Colonic mucosa (tissue), 4 donors: ENCODE measurements at places on chromosomes 11 and 22.

GRCh38 chr11:120501440-120501839 is 10.1 kb upstream of the GRIK4 start:
- no peak for DNase-seq

GRCh38 chr22:42169055-42169469 is 38.5 kb upstream of the CYP2D6 start:
- DNase-seq: peak; percentile 73

DNA sequence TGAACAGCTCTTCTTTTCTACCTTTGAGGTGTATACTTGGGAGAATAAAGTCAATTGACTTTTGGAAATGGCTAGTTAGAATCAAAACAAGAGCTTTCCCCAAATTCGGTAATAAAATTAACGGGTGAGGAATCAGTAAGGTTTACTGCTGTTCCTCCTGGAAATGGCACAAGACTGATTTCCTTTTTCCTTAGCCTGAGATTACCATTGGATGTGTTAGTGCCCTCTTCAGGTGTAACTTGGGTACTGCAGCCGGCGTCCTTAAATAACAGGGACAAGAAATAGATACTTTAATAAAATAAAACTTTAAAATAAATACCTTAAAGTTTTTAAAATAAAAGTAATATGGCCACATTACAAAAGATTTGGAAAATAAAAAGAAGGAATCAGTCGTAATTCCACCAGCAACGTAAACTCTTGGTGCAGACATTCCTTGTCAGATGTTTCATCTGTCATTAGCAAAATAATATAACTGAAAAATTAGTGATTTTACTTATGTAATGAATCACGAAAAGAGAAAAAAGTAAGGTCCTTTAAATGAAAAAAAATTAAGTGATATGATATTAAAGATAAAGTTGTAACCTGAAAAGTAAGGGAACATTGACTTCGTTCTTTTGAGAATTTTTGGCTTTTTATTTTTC is 29.7 kb downstream of the ZFTA start:
- peak; percentile 81 for DNase-seq

DNA sequence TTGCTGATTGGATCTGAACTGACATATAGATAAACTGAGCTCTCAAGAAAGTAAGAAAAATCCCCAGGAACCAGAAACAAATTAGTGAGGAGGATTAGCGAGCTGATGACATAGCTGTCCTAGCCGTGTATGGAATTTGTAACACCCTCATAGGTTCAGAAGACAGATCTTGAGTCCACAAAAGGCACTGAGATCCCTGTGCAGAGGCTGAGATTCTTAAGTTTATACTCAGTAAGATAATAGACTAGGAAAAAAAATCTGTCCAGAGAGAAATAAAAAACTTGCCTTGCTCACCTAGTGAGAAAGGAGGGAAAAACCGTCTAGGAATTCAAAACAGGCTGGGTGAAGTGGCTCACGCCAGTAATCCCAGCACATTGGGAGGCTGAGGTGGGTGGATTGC is 4.6 kb downstream of the NUMA1 start:
- DNase-seq: no peak

- no peak for DNase-seq
Observed at GRCh38 chr22:25366876-25367466, 147.5 kb downstream of the CRYBB2 start.

GRCh38 chr11:94926698-94927237 is 46.6 kb downstream of the CWC15 start:
- peak; percentile 58 for DNase-seq

DNA sequence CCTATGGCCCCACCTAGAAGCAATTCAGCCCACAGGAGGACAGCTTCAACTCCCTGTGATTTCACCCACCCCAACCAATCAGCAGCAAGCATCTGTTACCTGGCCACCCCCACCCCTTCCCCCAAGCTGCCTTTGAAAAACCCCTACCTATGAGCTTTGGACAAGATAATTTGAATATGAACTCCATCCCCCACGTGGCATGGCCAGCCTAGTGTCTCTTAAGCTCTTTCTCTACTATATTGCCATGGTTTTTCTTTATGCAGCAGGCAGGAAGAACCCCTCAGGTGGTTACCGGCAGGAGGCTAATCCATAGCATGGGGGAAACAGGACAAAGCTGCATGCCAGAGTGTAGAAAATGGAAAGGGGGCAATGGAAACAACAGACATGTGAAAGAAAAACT is 29.0 kb downstream of the CTSC start:
- DNase-seq: no peak
